ENCODE measurements at places on chromosomes 4 and X.

DNA sequence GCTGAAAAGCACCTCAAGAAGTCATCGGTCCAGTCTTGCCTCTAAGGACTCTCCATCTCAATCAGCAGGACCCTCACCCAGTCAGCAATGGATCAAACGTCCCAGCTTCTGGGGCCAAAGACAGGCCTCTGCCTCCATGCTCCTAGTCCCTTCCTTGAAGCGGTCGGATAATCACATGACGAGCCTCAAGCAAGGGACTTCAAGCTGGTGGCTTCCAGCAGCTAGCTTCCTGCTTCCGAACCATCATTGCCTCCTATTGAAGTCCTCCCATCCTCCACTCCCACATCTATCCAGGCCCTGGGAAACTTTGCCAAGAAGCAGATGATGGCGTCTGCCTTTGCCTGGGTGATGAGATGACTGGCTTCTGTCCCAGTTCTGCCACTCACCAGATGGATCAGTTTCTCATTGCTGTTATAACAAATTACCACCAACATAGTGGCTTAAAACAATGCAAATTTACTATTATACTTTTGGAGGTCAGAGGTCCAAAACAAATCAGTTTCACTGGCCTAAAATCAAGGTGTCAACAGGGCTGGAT is 135.2 kb upstream of the MAMLD1 start:
- DNase-seq: no peak

- no peak for DNase-seq
Measured at GRCh38 chrX:130604882-130605281, 203.1 kb downstream of the RBMX2 start.

DNA sequence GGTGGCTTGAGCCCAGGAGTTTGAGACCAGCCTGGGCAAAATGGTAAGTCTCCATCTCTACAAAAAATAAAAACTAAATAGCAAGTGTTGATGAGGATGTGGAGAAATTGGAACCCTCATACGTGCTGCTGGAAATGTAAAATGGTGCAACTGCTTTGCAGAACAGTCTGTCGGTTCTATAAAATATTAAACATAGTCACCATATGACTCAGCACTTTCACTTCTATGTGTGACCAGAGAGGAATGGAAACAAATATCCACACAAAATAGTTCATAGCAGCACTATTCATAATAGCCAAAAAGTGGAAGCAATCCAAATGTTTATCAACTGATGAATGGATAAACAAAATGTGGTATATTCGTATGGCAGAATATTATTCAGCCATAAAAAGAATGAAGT is 60.8 kb upstream of the FMR1 start:
- DNase-seq: no peak

GRCh38 chrX:45353456-45353855 is 152.8 kb upstream of the DIPK2B start:
- DNase-seq: no peak

- DNase-seq: no peak
Measured at GRCh38 chrX:47098338-47099094, 20.3 kb downstream of the RGN start.

DNA sequence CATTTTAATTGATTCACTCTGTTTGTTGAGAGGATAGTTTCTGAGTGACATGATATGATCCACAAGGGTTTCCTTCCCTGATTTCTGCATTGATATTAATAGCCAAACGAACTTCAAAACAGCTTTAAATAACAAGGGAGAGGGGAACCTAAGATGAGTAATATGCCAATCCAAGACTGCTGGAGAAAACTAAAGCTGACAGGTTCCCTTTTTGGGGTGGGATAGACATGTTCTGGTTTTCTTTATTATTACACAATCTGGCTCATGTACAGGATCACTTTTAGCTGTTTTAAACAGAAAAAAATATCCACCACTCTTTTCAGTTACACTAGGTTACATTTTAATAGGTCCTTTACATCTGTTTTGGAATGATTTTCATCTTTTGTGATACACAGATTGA is 182.2 kb downstream of the AR start:
- DNase-seq: no peak
